ENCODE measurements at places on chromosomes 2 and 18.

DNA sequence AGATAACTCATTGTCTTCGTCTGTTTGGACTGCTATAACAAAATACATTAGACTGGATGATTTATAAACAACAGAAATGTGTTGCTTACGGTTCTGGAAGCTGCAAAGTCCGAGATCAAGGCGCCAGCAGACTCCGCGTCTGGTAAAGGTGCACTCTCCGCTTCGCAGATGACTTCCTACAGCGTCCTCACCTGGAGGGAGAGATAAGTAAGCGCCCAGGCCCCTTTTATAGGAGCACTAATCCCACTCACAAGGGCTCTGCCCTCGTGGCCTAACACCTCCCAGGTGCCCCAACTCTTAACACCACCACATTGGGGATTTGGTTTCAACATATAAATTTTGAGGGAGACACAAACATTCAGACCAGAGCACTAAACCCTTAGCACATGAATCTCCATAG is 51.3 kb downstream of the SERTAD2 start:
- DNase-seq, result no peak

- no peak for DNase-seq
These were observed 104.4 kb upstream of the SLC8A1 start for GRCh38 chr2:40556293-40556692.

- no peak for DNase-seq
These were observed 1098.7 kb upstream of the FANCL start for GRCh38 chr2:59339837-59340207.

DNA sequence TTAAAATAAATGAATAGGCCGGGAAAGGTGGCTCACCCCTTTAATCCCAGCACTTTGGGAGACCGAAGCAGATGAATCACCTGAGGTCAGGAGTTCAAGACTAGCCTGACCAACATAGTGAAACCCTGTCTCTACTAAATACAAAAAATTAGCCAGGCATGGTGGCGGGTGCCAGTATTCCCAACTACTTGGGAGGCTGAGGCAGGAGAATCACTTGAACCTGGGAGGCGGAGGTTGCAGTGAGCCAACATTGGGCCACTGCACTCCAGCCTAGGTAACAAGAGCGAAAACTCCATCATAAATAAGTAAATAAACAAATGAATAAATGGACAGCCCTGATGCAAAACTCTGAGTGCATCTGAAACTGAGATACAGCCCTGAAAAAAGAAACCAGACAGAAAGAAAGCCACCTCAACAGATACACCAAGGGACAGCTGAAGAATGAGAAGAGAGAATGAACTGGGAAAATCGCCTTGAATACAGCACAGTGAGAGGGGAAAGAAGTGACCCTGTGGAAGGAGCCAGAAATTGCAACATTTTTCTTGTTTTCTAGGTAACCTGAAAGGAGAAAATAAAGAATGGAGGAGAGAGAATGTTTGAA is 64.4 kb downstream of the TRABD2A start:
- DNase-seq, result no peak

- DNase-seq, result no peak
These were observed 133.6 kb downstream of the SP3 start for GRCh38 chr2:173831312-173832229.

- DNase-seq, result no peak
These were observed 24.1 kb downstream of the GPR35 start for GRCh38 chr2:240649331-240649730.

- no peak for DNase-seq
These were observed 8.3 kb upstream of the BOLL start for GRCh38 chr2:197793456-197793855.

- DNase-seq, result no peak
These were observed 3.8 kb downstream of the SIX2 start for GRCh38 chr2:45005261-45006002.

DNA sequence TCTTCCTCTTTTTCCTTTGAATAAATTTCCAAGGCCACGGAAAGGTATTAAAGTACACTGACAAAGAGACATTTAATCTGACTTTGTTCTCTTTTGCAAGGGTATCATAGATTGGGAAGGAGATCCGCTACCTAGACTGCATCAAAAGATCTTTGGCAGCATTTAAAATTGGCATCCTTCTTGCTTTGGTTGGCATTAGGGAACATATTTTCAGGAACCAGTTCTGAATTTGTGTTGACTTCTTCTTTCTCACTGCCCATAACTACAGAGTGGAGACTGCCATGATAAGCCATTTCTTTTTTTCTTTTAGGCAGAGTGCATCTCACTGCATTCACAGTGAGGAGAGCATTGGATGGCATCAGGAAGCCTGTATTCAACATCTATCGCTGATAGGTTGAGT is 83.4 kb downstream of the DOCK10 start:
- peak; percentile 48 for DNase-seq

GRCh38 chr2:109607766-109608165 is 6.0 kb downstream of the SEPTIN10 start:
- no peak for DNase-seq

- peak; percentile 33 for DNase-seq
These were observed 2.8 kb upstream of the LBX2 start for GRCh38 chr2:74502147-74502719.

- DNase-seq, result no peak
These were observed 285.1 kb upstream of the SLC14A2 start for GRCh38 chr18:45330170-45330594.

DNA sequence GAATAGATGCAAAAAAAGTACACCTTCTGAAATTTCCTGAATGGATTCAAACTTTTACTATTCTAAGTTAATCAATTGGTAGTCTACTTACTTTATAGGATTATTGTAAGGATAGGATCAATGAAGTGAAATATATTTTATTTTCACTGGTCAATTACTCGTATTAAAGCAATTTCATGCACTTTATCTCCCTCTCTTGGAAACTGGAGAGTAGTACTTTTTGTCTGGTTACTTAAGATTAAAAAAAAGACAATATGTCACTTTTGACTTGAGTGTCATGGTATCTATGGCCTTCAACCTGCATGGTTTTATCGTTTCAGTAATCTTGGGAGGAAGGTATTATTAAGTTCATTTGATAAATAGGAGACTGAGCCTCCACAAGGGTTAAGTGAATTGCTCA is 1.0 kb upstream of the KYNU start:
- no peak for DNase-seq

DNA sequence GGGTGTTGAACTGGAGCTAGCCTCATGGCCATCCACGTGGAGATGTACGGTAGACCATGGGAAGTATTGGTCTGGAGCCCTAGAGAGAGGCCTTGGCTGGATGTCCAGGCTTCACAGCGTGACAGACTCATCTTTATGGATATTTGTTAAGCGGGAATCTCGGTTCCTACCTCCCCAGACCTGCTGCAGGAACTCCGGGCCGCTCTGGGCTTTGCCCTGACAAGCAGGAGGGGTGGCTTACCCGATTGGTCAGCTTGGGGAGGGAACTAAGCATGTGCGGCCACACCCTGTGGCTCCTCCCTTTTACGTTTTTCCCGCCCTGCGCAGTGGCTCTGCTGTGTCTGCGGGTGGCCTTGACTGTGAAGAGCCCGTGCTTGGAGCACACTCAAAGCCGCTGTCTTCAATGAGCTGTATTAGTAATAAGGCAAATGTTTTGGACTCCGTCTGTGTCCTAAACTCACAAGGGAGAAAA is 52.3 kb downstream of the PAPOLG start:
- no peak for DNase-seq

- peak; percentile 9 for DNase-seq
These were observed 36.4 kb downstream of the TACR1 start for GRCh38 chr2:75162897-75163296.

- DNase-seq, result no peak
These were observed 156.8 kb upstream of the UNC80 start for GRCh38 chr2:209614690-209615369.

GRCh38 chr2:207863345-207863744 is 93.6 kb upstream of the FZD5 start:
- DNase-seq, result no peak

- DNase-seq, result no peak
These were observed 76.3 kb upstream of the ID2 start for GRCh38 chr2:8605351-8606065.

- DNase-seq, result no peak
These were observed 17.5 kb downstream of the TGOLN2 start for GRCh38 chr2:85310330-85310729.

GRCh38 chr18:56034949-56035348 is 447.0 kb upstream of the TCF4 start:
- no peak for DNase-seq

- DNase-seq, result peak; percentile 57
These were observed 756 bp downstream of the ABI2 start for GRCh38 chr2:203328760-203329540.

- DNase-seq, result no peak
These were observed 114.9 kb upstream of the MSTN start for GRCh38 chr2:190177249-190178040.

DNA sequence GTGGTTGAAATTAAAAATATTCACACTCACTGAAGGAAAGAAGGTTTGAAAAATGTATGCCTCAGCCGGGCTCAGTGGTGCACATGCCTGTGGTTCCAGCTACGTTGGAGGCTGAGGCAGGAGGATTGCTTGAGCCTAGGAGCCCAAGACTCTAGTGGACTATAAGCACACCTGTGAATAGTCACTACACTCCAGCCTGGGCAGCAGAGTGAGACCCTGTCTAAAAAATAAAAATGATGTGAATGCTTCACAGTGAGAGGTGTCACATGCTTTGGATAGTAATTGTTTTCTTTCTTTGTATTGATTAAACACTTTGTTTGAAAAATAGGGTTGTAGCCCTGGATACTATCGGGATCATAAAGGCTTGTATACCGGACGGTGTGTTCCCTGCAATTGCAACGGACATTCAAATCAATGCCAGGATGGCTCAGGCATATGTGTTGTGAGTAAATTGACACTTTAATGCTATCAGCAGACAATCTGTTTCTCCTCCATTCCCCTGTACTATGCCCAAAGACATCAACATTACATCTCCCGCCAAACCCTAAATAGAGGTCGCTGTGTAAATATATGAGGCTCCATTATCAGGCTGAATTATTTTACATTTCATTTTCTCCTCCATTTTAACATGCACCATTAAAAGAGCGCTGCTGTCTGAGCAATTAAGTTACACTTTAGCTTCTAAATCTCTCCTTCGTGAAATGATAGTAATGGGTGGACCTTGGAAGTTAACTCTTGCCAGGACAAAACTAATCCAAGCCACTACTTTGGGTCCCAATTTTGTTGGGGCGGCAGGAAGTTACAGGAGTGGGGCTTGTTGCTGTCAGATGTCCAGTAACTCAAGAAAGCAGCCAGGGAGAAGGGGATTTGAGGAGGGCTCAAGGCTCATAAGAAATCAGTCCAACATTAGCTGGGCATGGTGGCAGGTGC is 138.3 kb upstream of the TTC39C start:
- no peak for DNase-seq

- DNase-seq, result no peak
These were observed 202.7 kb downstream of the MTX2 start for GRCh38 chr2:176471949-176472348.

DNA sequence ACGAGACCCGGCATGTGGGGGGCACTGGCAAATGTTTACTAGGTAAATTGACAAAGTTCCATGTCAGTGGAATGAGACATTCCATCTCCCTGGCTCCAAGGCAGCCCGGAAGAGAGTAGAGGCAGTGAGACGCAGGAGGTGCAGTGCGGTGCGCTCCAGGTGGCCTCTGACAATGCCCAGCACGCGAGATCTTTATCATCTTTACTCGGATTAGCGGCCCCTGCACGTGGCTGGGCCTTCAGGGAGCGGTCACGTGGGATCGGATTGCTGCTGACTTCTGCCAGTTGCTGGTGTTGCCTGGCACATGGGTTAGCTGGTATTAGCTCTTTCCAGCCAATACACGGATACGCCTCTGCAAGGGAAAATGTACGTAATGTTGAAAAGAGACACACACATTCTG is 151.2 kb upstream of the ALKAL2 start:
- DNase-seq, result no peak

DNA sequence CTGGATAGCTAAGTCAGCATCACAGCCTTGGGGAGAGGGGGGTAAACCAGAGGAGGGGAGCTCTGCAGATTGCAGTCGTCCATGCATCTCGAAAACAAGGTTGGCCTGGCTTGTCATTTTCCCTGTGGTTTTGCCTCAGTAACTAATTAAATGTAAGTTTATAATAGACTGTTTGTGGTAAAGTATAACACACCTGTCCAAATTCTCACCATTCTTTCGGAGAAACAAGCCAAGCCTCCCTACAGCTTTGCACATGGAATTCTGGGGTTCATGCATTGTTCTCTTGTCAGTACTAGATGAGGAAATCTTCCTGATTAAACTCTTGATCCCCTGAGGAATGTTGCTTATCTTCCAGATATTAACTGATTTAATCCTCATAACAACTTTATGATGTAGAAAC is 1065.2 kb upstream of the FAM98A start:
- no peak for DNase-seq

DNA sequence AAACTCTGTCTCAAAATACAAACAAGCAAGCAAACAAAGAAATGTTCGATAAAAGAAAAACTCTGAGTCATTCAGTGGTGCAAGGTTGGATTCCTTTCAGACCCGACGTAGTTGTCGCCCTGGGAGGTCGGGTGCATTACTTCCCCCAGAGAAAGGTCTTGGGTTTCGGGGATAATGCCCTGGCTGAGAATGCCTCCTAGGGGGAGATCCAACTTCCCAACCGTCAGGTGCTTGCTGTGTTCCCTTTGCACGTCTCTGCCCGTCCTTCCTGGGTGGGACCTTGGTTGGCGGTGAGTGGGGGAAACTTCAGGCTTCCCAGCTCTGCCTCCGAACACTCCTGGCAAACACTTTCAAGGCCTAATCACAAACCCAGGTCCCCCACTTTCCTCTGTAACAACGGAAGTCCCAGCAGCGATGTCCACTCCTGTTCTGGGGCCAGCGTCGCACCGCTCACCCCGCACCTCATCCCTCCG is 609 bp downstream of the TPGS2 start:
- peak; percentile 21 for DNase-seq

DNA sequence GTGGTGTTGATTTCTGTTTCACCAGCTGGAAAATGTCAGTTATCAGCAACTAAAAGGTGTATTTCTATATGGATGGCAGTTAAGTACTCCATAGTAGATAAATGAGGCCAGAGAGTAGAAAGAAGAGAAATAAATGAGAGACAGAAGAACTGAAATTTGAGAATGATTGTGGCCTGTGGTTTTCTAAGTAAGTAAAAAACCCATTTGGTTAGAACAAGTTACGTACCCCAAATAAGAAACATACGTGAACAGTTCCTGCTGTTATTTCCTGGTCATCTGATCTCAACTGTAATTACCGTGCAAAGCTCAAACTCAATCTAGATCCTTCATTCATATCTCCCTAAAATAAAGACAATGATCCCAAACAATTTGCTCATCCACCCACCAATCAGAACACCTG is 181.3 kb downstream of the PID1 start:
- no peak for DNase-seq

GRCh38 chr18:37392648-37393047 is 172.9 kb downstream of the CELF4 start:
- no peak for DNase-seq

DNA sequence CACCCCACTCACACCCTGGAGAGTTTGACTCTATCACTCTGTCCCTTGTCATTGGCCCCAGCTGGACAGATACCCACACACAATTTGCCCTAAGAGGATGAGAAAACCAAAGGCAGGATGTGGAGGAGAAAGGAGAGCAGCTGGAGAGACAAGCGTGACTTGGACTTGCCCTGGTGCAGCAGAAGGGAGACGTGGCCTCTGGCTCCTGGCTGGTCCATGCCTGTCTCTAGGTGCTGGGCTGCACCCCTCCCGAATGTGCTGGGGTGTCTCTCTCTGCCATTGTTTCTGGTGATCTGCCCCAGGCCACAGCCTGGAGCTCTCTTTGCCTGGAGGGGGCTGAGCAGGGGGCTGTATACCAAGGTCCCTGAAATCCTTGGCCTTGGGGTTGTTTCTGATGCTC is 88.7 kb upstream of the HDAC4 start:
- no peak for DNase-seq
